ENCODE measurements at places on chromosomes 4 and X.

- DNase-seq = no peak
These were observed 13.2 kb downstream of the RUFY3 start for GRCh38 chr4:70734971-70735370.

- DNase-seq = no peak
These were observed 70.2 kb downstream of the GC start for GRCh38 chr4:71713611-71714203.

DNA sequence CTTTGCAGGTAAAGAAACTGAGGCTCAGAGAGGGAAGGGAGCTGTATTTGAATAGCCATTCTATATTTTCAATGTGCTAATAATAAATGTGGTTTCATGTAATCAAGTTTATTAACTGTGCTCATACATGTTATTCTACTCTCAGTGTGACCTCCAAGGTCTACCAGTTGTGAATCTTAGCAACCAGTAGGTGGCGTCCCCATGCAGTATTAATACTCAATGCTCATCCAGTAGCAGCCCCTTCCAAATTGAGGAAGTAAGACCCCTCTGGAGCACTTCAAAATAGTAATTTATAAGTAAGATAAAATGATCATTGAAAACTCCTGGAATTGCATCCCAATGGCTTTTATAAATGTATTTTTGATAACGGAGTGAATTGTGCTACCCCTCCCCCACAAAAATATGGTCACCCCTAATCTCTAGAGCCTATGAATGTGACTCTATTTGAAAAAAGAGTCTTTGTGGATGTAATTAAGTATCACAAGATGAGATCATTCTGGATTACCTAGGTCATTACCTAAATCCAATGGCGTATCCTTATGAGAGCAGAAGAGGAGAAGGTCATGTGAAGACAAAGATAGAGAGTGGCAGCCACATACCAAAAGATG lies 20.4 kb upstream of the SEPSECS start:
- no peak for DNase-seq

- no peak for DNase-seq
These were observed 134.4 kb downstream of the RASL11B start for GRCh38 chr4:52996261-52997131.

DNA sequence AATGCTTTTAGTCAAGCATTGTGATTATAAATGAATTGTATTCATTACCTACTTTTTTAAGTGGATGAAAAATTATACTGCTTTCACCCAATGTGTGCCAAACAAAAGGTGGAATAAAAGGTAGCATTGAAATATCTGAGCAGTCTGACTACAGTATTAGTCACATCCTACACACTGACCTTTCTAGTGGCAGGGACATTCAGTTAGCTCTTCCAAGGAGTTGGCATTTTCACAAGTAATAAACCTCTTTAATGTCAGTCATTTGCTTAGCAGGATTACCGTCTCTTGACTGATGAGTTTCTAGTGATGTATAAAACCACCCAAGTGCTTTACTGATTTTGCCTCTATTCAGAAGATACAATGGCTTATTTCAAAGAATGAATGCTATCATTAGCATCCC lies 687.9 kb downstream of the ARAP2 start:
- no peak for DNase-seq

- no peak for DNase-seq
These were observed 20.8 kb upstream of the PRPS2 start for GRCh38 chrX:12770440-12770839.

DNA sequence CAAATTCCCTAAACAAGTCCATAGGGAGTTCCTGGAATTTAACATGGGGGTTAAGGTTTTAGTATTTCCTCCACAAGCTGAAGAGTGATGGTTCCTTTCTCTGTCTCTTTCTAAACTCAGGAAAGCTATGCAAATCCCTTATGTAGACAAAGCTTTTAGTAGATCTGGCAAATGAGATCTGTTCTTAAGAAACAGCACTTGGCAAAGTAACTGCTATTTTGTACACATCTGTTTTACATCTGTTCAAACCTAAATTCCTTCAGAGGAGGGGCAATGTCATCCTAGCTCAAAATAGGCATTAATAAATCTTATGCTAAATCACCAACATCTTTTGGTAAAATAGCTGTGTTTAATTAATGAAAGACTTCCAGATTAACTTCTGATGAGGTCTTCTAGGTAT lies 137.8 kb upstream of the TBC1D9 start:
- DNase-seq = no peak

DNA sequence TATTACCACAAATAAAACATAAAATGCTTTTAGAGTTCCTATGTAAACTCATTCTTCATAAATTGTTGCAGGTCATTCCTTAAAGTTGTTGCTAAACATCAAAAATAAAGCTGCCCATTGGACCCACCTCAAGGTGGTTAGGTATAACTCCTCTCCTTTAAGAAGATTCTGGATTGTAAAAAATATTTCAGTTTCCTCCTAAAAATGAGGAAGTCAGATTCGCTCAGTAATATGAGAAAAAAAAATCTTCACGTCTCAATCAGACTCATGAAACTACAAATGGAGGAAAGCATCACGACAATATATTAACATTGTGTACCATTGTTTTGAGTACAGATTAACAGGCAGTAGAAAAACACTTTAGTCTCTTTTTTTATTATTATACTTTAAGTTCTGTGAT lies 105.9 kb downstream of the DDX60 start:
- no peak for DNase-seq

DNA sequence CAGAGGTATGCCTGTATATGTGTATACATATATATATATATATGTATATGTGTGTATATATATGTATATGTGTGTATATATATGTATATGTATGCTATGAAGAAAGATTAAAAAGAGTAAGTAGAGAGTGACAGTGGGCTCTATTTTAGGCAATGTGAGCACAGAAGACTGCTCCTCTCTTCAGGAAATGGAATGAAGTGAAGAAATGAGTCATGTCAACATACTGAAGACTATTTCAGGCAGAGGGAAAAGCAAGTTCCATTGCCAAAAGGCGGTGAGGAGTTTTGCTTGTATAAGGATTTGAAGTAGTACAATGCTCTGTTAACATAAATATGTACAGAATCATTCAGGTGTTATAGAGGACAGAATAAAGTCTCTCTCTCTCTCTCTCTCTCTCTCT lies 773.2 kb upstream of the FTHL17 start:
- no peak for DNase-seq

- no peak for DNase-seq
These were observed 315.5 kb downstream of the CAMK2D start for GRCh38 chr4:113446019-113446418.

DNA sequence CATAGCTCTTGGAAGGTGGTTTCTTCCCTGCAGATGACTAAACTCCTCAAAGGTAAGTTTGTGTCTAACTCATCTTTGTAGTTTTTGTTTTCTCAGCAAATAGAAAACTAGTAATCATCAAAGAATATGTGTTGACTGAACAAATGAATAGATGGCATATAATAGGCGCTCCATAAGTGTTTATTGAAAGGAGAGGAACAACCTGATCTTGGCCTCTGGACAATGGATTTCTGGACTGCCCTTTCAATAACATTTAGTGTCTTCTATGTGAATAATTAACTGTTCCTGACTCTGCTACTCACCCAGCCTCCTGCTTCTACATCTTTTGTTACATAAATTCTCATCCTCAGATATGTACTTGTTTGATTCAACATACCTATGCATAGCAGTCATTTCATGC lies 399.1 kb downstream of the PPP1R2C start:
- no peak for DNase-seq

DNA sequence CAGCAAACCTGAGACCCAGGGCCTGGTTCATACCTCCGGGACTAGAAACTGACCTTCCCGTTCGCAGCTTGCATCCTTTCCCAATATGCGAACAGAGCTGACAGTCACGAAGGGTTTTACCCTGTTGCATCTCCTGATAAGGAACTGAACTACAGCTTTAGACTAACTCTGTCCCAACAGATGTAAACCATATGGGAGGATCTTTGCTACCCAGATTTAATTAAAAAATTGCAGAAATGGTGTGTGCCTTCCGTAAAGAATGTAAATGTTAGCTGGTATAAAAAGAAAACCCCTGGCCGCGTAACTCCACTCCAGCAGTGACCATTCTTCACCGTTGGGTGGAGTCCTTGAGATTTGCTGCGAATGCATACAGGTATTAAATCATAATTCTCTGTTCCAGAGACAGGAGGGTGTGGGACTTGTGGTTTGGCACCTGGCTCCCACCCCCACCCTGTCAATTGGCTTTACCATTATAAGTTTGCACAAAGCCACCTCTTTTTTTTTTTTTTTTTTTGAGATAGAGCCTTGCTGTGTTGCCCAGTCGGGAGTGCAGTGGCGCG lies 40.6 kb upstream of the SORCS2 start:
- DNase-seq = no peak

GRCh38 chr4:78363031-78363570 lies 188.5 kb upstream of the ANXA3 start:
- DNase-seq = no peak

- no peak for DNase-seq
These were observed 503.6 kb downstream of the IL1RAPL1 start for GRCh38 chrX:29090811-29091210.

DNA sequence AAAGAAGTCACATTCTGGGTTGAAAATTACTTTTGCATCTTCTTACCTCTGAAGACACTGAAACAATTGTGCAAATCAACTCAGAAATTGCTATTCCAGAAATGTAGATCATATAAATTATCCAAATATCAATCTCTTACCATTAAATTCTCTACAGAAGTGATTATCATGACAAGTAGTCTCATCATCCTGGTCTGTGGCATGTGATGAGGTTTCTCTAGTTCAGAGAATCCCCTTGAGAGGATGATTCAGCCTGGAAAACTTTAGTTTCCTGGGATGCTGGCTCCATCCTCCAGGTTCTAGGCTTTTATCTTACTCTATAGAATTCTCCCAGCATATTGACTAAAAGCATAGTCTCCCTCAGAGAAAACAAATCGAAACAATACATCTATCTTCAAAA lies 76.2 kb upstream of the S100G start:
- no peak for DNase-seq

DNA sequence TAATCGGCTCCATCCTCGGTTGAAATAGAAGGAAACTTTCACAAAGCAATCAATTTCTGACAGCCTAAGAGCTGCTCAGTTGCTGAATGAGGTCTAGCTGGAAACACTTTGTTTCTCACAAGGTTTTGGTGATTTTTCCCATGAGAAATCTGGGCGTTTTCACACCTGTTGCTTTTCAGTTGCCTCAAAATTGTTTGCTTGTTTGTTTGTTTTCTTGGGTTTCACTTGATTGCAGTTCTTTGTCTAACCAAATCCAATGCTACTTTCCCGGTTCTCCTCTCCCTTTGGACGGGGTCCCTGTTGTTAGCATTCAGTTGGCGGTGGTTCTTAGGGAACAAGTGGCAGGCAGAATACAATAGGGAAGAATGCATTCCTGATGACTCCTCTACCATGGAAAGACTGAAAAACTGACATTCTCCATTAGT lies 135.5 kb downstream of the PALLD start:
- DNase-seq = no peak

DNA sequence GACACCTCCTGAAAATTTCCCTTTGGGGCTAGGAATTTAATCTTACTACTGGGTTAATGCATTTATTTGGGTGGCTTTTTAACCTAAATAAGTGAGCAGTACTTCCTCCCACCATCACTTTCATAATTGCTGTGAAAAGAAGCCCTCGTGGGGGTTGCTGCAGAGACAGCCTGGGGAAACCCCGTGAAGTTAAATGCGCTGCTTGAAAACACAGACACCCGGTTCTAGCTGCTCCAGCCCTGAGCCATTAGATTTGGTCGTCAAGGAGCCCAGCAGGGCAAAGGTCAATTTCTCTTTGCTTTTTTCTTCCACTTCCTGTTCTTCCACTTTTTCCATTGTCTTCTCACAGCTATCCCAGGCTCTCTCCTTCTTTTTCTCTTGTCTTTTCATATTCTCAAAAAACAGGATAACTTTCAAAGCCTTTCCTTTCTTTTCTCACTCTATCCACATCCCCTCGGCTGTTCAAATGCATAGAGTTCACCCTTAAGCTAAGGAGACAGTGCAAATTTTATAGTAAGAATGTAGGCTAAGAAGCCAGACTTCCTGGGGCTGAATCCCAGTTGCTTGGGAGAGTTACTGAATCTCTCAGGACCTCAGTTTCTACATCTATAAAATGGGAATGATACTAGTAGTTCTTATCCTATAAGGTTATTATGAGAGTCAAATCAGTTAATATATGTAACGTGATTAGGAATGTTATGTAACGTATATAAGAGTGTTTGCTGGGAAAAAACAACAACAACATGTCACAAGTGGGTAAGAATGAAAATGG lies 91.5 kb upstream of the ZNF827 start:
- no peak for DNase-seq

- no peak for DNase-seq
These were observed 92.6 kb upstream of the H2AZ1 start for GRCh38 chr4:100042711-100043110.

GRCh38 chr4:47110546-47111132 lies 79.3 kb downstream of the GABRB1 start:
- no peak for DNase-seq

- no peak for DNase-seq
These were observed 56.4 kb upstream of the PAK3 start for GRCh38 chrX:111039606-111040005.

DNA sequence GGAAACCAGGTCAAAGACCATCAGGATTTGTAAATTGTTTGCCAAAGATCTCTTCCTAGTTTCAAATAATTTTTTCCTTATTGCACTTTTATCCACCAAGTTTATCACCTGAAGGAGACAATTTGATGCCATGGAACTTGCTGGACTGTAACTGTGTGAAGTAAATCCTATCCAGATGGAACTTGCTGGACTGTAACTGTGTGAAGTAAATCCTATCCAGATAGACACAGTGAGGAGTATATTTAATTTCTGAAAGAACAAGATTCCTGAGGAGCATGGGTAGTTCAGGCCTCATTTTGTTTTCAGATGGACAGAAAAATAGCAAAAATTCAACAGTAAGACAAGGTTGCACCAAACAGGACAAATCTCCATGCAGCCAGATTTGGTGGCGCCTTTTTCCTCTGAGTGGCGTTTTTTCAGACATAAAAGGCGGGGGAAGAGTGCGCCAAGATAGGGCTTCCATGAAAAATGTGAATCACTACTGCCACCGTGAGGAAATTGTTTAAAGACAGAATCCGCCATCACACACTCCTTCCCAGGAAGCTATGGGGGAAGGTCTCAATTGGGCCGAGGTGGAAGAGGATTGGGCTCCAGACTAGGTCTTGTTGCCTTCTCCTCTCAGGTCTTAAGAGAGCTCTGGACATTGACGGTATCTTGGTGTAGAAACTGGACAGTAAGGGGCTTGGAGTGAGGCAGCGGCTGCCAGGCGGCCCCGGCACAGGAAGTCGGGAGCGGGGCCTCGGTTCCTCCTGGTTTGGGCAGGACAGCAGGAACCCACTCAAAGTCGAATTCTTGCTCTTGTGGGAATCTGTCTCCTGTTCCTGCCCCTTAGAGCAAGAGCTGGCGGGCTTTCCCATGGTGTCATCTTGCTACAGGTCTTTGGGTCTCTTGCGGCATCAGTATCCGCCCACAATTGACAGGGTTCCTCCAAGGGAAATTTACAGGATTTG lies 234.7 kb downstream of the OR13H1 start:
- DNase-seq = peak; percentile 38

DNA sequence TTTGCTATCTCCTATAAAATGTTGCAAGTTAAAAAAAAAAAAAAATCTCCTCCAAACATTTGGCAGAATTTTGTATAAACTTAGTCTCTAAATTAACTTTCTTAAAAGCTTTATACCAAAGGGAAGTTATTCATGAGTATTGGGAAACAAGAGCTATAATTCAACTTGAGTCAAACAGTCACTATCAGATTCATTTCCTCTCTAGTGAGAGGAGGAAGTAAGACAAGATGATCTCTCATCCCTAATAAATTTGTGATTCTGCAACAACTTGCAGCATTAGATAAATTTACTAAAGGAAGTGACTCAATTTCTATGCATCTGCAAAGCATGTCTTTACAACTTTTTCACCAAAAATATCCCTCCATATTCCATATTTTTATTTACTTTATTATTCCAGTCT lies 135.4 kb upstream of the GNPDA2 start:
- no peak for DNase-seq
